ENCODE measurements at places on chromosomes 2 and 18.
A peak's percentile ranks its signal among the peaks of the same experiment; 100 is the strongest.

GRCh38 chr2:119111115-119111975 lies 47.2 kb downstream of the C1QL2 start:
- DNase-seq, result peak; percentile 40

DNA sequence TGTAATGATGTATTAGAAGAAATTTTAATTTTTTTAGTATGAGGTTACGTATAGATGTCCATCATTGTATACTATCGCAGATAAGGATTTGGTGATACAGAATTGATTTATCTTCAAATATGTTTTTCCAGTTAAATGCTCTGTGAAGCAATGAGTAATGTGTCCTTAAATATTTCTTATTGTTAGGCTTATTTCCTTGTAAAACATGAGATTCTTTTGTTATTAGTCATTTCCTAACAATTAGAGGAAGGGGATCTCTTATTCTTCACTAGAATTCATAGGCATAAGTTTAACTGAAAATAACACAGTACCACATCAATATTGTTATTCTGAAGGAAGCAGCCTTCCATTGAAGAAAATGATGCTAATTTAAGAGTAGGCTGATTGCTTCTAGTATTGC lies 15.5 kb upstream of the OTX1 start:
- no peak for DNase-seq

GRCh38 chr2:11420671-11421070 lies 45.3 kb downstream of the E2F6 start:
- DNase-seq, result no peak

DNA sequence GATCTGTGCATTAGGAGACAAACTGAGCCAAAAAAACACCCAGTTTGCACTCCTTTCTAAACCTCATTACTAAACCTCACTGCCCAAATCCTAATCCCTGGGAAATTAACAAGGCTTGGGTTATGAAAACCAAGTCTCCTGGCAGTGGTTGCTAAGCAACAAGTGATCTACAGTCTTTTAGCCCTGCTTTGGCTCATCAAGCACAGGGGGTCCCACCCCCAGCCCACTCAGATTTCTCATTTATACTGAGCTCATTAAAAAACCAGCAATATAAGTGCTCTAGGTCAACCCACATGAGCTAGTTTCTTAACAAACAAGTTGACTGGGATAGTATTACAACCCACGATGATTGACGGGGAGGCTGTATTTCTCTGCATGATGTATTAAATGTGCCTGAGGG lies 18.4 kb downstream of the DNER start:
- DNase-seq, result no peak

DNA sequence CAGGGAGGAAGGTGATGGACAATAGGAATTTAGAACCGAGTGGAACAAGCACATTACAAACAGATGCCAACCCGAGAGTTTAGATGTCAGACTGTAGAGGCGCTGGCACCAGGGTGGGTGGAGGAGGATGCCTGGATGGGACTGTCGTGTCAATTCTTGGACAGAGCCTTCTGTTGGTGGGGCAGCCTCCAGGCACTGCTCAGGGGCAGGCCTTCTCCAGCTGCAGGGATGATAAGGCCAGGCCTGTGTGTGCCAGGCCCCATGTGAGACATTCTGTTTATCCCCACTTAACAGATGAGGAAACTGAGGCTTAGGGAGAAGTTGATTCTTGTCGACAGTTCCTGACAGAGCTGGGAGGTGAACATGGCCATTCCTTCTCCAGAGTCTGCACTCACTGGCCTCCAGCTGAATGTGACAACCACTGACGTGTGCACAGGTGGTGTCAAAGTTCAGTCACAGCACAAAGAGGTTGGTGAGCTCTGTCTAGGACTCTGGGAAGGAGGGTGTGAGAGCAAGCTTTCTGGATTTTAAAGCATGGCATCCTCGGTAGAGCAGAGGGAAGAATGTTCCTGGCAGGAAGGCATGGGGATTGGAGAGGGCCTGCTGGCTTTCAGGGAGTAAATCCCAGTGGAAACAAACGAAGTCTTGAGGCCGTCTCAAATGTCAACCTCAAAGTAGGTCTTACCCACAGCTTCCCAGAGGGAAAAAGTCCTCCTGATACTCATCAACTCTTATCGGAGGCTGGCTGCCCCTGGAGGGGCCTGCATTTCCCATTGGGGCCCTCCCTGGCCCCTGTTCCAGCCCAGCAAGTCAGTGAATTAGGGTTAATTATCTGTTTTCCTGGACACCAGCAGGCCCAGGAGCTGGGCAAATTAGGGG lies 52.4 kb downstream of the GLI2 start:
- DNase-seq, result no peak

DNA sequence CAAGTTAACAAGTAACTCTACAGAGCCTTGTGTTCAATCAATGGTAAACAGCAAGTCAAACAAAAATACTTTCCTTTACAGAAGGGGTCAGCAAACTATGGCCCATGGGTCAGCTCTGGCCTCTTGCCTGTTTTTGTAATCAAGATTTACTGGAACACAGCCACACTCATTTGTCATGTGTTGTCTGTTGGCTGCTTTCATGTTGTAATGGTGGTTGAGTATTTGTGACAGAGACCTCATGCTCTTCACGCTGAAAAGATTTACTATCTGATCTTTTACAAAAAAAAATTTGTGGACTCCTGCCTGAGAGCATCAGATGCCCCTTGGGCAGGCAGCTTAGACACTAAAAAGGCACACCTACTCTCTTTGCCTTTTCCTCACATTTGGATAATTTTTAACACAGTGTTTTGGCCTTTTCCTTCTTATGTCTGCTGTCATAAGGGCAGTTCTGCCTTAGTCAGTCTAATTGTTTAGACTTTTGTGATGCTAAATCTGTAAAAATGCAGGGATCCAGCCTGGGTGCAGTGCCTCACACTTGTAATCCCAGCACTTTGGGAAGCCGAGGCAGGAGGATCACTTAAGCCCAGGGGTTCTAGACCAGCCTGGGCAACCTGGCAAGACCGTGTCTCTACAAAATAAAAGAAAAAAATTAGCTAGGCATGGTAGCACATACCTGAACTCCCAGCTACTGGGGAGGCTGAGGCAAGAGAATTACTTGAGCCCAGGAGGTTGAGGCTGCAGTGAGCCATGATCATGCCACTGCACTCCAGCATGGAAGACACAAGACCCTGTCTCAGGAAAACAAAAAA lies 18.3 kb downstream of the IL1B start:
- no peak for DNase-seq

DNA sequence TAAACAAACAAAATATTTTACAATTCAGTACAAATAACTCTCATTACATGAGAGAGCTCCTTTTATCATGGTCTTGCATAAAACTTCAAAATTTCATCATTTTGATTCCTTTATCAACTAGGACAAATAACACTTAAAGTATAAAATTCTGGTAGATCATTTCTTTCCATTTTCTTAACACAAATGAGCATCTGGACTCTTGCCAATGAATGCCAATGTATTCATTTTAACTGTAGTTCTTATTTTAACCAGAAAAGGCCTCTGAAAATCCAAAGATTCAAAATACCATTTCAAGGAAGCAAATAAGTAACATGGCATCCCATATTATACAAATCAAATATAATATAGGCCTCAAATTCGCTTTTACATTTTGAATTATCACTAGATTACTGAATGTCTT lies 13.8 kb upstream of the POU3F3 start:
- DNase-seq, result no peak

DNA sequence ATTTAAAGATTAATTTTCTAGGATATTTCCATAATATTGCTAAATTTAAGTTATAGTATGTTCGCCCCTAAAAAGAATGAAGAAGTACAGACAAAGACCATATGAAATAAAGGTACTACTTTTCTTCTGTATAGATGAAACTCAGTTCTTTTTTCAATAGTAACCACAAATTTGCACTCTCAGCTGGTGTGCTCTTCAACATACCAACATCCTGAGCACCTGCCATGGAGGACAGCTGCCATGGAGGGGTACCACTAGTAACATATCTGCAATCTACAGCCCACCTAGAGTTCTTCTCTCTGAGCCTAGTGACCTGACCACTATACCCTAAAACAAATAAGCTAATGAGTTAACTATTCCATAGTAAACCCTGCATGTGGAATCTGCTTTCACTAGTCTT lies 36.8 kb upstream of the ERCC3 start:
- DNase-seq, result no peak

GRCh38 chr2:141610564-141611175 lies 520.1 kb downstream of the LRP1B start:
- no peak for DNase-seq

DNA sequence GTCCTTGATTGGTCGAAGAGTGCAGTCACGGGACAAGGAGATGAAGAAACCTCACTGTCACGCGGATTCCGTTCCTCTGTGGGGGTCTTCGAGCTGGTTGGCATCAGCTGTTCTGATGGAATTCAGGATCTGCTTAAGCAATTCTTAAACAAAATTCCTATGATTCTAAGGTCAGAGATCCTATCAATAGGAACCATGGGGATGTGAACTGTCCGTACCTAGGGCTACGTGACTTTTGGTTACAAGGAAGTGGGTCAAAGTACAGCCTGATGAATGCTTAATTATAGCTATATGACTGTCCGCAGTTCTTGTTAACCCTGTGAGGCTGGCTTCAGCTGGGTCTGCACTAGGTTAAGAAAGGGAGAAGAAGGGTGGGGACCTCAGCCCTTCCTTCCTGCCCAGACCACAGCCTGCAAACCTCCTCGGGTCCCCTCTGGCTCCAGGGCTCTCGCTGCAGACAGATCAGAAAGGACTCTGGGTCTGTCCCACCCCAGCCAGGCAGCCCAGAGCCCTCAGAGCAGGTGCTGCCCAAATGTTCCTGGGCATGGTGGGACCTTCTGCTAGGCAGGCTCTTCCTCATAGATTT lies 44.2 kb upstream of the TAF1B start:
- DNase-seq, result no peak

DNA sequence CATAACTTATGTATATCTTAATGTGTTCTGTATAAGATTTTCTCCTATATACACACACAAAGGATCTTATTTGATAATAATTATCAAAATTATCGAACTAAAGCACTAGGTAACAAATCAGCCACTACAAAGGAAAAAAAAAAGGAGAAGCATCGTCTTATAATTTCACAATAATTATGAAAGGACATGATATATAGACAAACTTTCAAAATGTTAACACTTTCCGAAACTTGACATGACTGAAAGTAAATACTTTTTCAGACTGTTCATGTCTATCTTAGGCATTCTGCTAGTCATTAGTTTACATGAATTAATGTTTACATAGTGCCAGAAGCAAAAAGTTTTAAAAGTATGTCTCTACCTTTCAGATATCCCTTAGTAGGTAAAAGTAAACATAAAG lies 7.3 kb upstream of the NR4A2 start:
- no peak for DNase-seq

- no peak for DNase-seq
Measured at GRCh38 chr2:22290909-22291473, 1094.0 kb upstream of the KLHL29 start.

DNA sequence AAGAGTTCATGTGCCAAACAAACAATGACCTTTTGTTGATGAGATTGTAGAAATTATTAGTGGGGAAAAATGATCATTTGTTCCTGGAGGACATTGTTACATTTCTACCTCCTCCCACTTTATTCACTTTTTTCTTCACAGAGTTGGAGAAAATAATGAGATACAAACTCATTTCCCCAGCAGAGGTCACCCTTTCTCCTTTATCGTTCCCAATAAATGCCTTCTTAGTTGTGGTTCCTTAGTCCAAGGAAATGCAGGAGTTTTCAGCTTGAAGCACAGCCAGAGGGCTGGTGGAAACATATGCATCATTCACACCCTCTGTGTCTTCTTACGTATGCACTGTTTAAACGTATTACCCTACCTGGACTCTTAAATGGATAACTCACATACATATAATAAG lies 108.8 kb downstream of the SLC4A3 start:
- peak; percentile 70 for DNase-seq

DNA sequence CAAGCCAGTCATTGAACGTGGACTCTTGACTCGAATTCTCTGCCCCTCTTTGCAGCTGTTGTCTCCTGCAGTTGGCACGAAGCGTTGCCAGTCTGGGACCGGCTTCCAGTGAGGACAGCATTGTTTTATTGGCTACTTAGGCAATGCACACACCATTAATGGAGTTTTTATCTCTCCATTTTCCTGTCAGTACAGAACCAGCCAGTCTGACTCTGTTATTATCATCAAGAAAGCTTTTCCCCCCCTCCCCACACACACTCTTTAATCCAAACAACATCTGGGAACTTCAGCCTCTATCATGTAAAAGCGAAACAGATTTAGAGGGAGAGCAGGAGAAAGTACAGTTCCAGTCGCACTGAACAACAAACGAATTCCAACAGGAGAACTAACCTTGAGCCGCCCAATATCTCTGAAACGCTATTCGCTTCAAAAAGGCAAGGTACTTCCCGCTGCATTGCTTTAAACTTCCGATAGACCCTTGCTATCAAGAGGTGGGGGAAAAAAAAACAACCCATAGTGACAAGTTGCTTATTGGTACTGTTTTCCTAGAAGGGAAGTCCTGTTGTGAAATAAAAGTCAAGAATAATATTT lies 38.2 kb downstream of the ACVR1 start:
- no peak for DNase-seq

DNA sequence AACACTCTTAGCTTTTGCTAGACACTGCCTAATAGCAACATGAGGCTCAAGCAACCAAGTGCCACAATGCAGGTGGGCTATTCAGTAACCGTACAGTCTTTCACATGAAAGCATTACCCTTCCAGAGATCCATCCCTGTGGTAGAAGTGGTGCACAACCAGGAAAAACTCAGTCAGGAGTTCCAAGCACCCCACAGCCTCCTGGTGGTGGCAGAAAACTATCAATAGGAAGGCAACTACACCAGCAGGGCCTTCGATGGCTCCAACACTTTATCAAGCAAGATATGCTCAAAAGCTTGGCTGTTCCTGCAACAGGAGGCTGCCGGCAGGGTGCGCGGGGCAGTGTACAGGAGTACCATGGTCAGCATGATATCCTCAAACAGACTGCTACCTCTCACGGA lies 176.1 kb upstream of the DLGAP1 start:
- DNase-seq, result no peak

DNA sequence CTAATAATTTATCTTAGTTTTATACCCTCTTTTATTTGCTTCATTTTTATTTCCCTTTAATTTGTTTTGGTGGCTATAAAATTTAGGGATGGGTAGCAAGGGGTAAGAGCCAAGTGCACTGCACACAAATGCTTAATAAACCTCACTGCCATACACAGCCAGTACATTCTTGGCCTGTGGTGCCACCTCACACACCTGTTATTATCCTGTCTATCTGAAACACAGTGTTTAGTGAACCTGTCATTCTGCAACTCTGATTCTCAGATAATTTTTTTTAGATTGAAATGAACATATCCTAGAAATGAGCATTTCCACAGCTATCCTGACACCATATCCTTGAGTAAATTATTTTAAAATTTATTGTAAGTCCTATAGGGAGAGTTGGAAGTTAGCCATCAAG lies 807.5 kb downstream of the DCC start:
- DNase-seq, result no peak

DNA sequence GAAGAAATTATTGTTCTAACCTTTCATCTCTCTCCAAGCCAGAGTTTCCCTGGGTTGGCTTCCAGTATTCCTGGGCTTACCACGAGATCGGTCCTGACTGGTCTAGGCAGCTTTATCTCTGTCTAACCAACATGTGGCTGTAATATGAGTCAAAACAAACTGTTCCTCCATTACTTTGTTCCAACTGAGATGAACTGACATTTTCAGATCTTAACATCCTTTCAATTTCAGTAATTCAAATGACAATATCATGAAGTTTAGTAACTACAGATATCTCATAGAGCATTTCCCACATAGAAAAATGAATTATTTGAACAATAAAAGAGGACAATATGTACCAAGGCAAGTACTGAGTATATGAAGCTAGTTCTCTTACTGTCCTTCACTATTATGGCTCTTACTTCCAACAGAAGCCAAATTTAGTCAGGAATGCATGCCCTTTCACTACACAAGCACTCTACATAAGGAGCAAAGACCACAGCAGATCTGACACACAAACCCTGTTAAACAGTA lies 15.5 kb downstream of the SLC25A12 start:
- no peak for DNase-seq

GRCh38 chr18:3652380-3653262 lies 202.6 kb downstream of the TGIF1 start:
- peak; percentile 96 for DNase-seq

All from RKO (cell line).